ENCODE measurements at places on chromosomes 7 and 10. TPM values are rescaled to one million over a fixed set of nuclear protein-coding genes. Genes with fewer than 3 reads are reported as not detected.

GRCh38 chr10:17227367-17228090 is 512 bp upstream of the VIM start:
- H3K4me1 ChIP-seq, result peaks cover 7% of the 10 kb centered on the region
- peak overlapping the region; percentile 64 for H3K4me3 ChIP-seq
- no peaks in the 10 kb centered on the region for H3K27me3 ChIP-seq
- H3K36me3 ChIP-seq, result no peaks in the 10 kb centered on the region

- no peaks in the 10 kb centered on the region for H3K27me3 ChIP-seq
- no peak overlapping the region for H3K27ac ChIP-seq
- H3K4me3 ChIP-seq, result no peak overlapping the region
Measured at GRCh38 chr7:15755061-15755460, 68.6 kb upstream of the MEOX2 start.

SPAM1 gene
- total RNA-seq, result not detected

DNA sequence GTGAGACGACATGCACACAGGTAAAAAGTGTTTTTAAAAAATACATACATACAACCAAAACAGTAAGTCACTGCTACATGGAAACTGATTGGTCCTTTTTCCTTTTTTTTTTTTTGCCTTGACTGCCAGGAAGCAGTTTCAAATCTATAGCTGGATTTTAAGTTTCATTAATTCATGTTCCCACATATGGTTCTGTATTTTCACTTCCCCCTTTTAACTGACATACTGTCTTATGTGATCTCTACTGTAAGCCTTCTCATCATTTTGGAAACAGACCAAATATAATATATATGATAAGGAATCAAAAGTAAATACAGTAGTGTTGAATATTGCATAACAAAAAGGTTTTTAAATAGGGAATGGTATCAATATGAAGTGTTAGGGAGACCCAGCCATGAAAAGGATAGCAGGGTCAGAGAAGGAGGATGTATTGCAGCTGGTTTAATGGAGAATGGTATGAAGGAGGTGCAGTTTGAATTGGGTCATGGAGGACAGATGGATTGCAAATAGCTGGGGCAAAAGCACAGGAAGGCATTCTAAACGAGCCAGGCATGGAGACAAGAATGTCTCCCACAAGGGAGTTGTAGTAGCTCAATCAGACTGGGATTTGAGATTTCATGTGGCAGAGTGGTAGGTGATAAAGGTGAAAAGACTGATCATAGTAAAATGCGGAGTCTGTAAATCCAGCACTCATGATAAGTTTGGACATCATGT is 5.4 kb downstream of the CAV1 start:
- H3K4me3 ChIP-seq, result no peak overlapping the region
- DNase-seq, result no peak
- H3K4me1 ChIP-seq, result peaks cover 11% of the 10 kb centered on the region
- H3K27me3 ChIP-seq, result no peaks in the 10 kb centered on the region
- no peaks in the 10 kb centered on the region for H3K36me3 ChIP-seq

EBF3 gene
- total RNA-seq, result 0.15 TPM

- H3K4me3 ChIP-seq, result no peak overlapping the region
- H3K27ac ChIP-seq, result no peak overlapping the region
- H3K27me3 ChIP-seq, result no peaks in the 10 kb centered on the region
- no peaks in the 10 kb centered on the region for H3K36me3 ChIP-seq
- peaks cover 10% of the 10 kb centered on the region for H3K4me1 ChIP-seq
Measured at GRCh38 chr7:36925207-36925606, 200.9 kb upstream of the AOAH start.

DNA sequence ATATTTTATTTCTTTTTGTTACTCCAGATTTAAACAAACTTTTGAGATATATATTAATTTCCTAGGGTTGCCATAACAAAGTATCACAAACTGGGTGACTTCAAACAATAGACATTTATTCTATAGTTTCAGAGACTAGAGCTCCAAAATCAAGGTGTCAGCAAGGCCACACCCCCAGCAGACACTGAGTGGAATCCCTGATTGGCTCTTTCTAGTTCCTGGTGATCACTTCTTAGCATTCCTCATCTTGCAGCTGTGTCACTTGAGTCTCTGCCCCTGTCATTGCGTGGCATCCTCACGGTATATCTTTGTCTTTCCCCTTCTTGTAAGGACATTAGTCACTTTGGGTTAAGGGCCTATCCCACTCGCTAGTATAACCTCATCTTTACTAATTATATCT is 7.6 kb upstream of the SLC26A3 start:
- H3K4me3 ChIP-seq, result no peak overlapping the region
- no peaks in the 10 kb centered on the region for H3K36me3 ChIP-seq
- DNase-seq, result no peak
- H3K27ac ChIP-seq, result no peak overlapping the region
- H3K4me1 ChIP-seq, result no peaks in the 10 kb centered on the region

GRCh38 chr7:133709036-133709880 is 417.9 kb upstream of the LRGUK start:
- no peaks in the 10 kb centered on the region for H3K4me1 ChIP-seq
- H3K36me3 ChIP-seq, result no peaks in the 10 kb centered on the region
- H3K4me3 ChIP-seq, result no peak overlapping the region
- H3K27me3 ChIP-seq, result no peaks in the 10 kb centered on the region
- DNase-seq, result no peak
- no peak overlapping the region for H3K27ac ChIP-seq

DNA sequence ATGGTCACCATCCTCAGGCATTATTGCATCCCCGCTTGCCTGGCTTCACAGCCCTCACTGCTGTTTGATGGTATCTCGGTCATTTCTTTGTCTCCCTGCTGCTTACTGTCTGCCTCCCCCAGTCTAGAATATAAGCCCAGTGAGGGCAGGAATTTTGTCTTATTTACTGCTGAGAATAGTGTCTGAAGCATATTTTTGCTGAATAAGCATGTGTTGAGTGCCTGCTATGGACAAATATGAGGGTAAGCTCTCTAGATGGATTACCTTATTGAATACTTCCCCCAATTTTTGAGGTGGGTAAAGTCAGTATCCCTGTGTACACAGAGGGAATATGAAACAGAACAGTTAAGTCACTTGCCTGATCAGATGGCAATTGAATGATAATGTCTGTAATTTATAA is 36.5 kb upstream of the CABCOCO1 start:
- H3K27me3 ChIP-seq, result no peaks in the 10 kb centered on the region
- H3K4me1 ChIP-seq, result peaks cover 2% of the 10 kb centered on the region
- no peaks in the 10 kb centered on the region for H3K36me3 ChIP-seq
- no peak overlapping the region for H3K27ac ChIP-seq
- no peak overlapping the region for H3K4me3 ChIP-seq
- no peak for DNase-seq

CPEB3 gene
- total RNA-seq, result 6.1 TPM

GRCh38 chr10:22682237-22683139 is 31.9 kb downstream of the PIP4K2A start:
- H3K27me3 ChIP-seq, result no peaks in the 10 kb centered on the region
- DNase-seq, result no peak
- no peaks in the 10 kb centered on the region for H3K36me3 ChIP-seq
- H3K4me1 ChIP-seq, result peaks cover 6% of the 10 kb centered on the region
- H3K27ac ChIP-seq, result no peak overlapping the region

DNA sequence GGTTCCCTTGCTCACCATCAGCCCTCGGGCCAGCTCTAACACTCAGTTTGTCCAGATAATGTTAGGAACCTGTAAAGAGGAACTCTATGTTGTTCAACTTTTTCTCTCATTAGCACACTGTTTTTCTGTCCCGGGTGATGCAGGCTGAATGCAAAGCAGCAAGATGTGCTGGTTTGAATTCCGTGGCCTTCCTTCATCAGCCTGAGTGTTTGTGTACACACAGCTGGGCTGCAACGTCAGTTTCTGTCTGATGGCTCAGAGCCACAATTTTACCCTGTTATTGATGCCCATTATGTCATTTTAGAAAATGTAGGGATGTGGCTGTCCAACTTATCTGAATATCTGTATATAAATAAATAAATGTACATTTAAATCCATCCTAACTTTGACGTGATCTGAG is 152.0 kb downstream of the PLPP4 start:
- DNase-seq, result no peak
- no peak overlapping the region for H3K4me3 ChIP-seq

CUZD1 gene
- 0.88 TPM for total RNA-seq

GRCh38 chr7:130897515-130898419 is 163.8 kb upstream of the KLF14 start:
- H3K36me3 ChIP-seq, result no peaks in the 10 kb centered on the region
- H3K27me3 ChIP-seq, result no peaks in the 10 kb centered on the region
- DNase-seq, result peak; percentile 38
- peaks cover 16% of the 10 kb centered on the region for H3K4me1 ChIP-seq

- H3K4me1 ChIP-seq, result no peaks in the 10 kb centered on the region
- H3K36me3 ChIP-seq, result no peaks in the 10 kb centered on the region
- H3K4me3 ChIP-seq, result no peak overlapping the region
- no peak for DNase-seq
Measured at GRCh38 chr7:150793569-150794238, 6.5 kb downstream of the TMEM176B start.

MYOZ1 gene
- total RNA-seq, result 1.2 TPM

DNA sequence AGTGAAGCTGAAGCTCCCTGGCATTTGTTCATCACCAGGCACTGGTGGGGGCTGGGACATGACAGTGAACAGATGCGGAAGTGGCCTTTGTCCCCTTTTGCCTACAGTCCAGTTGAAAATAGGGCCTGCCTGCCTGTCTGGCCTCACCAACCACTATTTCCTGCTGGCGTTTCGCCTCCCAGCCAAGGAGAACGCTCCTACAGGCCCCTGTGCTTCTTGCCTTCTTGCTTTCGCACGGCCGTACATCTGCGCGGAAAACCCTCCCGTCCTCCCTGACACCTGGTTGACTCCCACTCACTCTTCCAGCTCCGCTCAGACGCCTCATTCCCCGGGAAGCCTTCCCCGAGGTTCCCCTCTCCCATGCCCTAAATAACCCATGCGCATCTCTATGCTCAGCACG is 317.3 kb downstream of the PRPF18 start:
- no peak overlapping the region for H3K27ac ChIP-seq
- H3K27me3 ChIP-seq, result no peaks in the 10 kb centered on the region
- H3K36me3 ChIP-seq, result no peaks in the 10 kb centered on the region
- H3K4me3 ChIP-seq, result no peak overlapping the region

DNA sequence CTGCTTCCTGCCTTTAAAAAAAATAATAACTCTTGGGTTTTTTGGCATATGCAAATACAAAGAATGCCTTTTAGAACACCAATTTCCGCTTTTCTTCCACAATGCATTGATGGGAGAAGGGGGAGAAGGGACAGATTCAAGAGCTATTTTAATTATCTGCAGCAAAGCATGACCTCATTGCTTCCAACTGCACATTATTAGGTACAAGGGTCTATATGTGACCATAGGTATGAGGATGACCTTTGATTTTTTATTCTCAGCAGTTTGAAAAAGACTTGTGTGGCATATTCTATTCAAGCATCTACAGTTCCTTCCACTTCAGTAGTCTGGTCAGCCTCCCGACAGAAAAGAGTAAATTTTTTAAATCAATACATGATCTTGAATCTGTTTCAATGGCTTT is 39.7 kb downstream of the GRB10 start:
- no peaks in the 10 kb centered on the region for H3K36me3 ChIP-seq
- H3K27me3 ChIP-seq, result no peaks in the 10 kb centered on the region
- peaks cover 5% of the 10 kb centered on the region for H3K4me1 ChIP-seq
- no peak overlapping the region for H3K27ac ChIP-seq
- H3K4me3 ChIP-seq, result no peak overlapping the region

ASZ1 gene
- total RNA-seq, result not detected

- H3K27me3 ChIP-seq, result no peaks in the 10 kb centered on the region
- no peak overlapping the region for H3K27ac ChIP-seq
- no peaks in the 10 kb centered on the region for H3K36me3 ChIP-seq
- H3K4me1 ChIP-seq, result no peaks in the 10 kb centered on the region
- no peak overlapping the region for H3K4me3 ChIP-seq
Measured at GRCh38 chr10:15813415-15813814, 46.9 kb downstream of the MINDY3 start.

GRCh38 chr10:57815949-57816348 is 451.7 kb downstream of the IPMK start:
- no peak for DNase-seq
- no peaks in the 10 kb centered on the region for H3K36me3 ChIP-seq
- H3K27me3 ChIP-seq, result no peaks in the 10 kb centered on the region
- H3K27ac ChIP-seq, result no peak overlapping the region
- H3K4me1 ChIP-seq, result no peaks in the 10 kb centered on the region

AKR1C4 gene
- total RNA-seq, result not detected

ACSM6 gene
- total RNA-seq, result not detected

- no peak overlapping the region for H3K4me3 ChIP-seq
- H3K4me1 ChIP-seq, result peaks cover 5% of the 10 kb centered on the region
- H3K36me3 ChIP-seq, result no peaks in the 10 kb centered on the region
- no peak overlapping the region for H3K27ac ChIP-seq
- no peaks in the 10 kb centered on the region for H3K27me3 ChIP-seq
- DNase-seq, result no peak
Measured at GRCh38 chr10:565146-565545, 124.3 kb downstream of the DIP2C start.

CCL26 gene
- 4.6 TPM for total RNA-seq

ENO4 gene
- 1.9 TPM for total RNA-seq

DNA sequence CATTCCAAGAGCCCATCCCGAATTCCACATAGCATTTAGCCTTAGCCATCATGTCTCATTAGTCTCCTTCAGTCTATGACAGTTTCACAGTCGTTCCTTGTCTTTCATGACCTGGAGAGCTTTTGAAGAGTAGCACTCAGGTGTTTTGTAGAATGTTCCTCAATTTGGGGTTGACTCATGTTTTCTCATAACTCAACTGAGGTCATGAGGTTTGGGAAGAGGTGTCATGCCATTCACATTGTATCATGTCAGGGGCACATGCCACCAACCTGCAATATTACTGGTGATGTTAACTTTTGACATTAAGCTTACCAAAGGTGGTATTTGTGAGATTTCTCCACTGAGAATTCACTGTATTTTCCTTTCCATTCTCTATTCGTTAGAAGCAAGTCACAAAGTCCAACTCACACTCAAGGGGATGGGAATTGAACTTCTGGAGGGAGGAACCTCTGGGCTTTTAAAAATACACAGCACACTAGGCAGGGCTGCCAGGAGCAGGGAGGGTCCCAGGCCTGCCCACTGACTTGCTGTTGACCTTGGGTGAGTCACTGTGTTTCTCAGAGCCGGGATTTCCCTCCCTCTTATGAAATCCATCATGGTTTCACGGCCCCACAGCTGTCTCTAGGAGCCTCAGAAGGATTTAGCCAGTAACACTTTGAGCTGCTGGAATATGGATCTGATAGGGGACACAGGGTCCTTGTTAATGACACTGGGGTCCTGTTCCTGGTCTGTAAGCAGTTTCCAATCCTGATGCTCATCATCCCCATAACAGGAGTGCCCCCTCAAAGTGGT is 74.4 kb upstream of the TCF7L2 start:
- H3K4me3 ChIP-seq, result no peak overlapping the region
- no peaks in the 10 kb centered on the region for H3K36me3 ChIP-seq
- peaks cover 1% of the 10 kb centered on the region for H3K4me1 ChIP-seq
- no peak for DNase-seq
- no peak overlapping the region for H3K27ac ChIP-seq

ZRANB1 gene
- 27.5 TPM for total RNA-seq

LRRN3 gene
- total RNA-seq, result 1.0 TPM

- DNase-seq, result no peak
- no peaks in the 10 kb centered on the region for H3K27me3 ChIP-seq
- H3K27ac ChIP-seq, result no peak overlapping the region
- H3K4me3 ChIP-seq, result no peak overlapping the region
- no peaks in the 10 kb centered on the region for H3K4me1 ChIP-seq
- H3K36me3 ChIP-seq, result no peaks in the 10 kb centered on the region
Measured at GRCh38 chr10:132363376-132363775, 31.4 kb downstream of the LRRC27 start.

PNLIPRP2 gene
- 0.24 TPM for total RNA-seq

PAPOLB gene
- total RNA-seq, result not detected

- peaks cover 9% of the 10 kb centered on the region for H3K4me1 ChIP-seq
- no peak overlapping the region for H3K4me3 ChIP-seq
- no peaks in the 10 kb centered on the region for H3K36me3 ChIP-seq
- H3K27me3 ChIP-seq, result no peaks in the 10 kb centered on the region
Measured at GRCh38 chr10:132596742-132597279, 59.2 kb downstream of the INPP5A start.
